ENCODE measurements at places on chromosomes 6 and 20. TPM values are rescaled to one million over a fixed set of nuclear protein-coding genes. Genes with fewer than 3 reads are reported as not detected.

DNA sequence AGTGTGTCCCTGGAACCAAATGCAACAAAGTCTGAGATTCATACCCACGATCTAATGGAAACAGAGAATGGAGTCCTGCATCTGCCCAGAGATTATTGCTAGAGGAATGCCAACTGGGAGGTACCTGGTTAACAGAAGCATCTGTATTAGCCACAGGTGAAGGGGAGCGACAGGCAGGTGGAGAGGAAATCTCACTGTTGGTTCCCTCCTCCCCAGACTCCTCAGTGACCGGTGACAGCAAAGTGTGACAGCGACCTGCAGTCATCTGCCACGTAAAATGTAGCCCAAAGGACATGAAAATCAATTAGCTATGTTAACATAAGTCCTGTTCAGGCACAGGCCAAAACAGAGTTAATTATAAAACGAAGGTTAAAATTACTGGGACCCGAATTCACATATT lies 336.6 kb downstream of the SYNE1 start:
- DNase-seq = no peak

GRCh38 chr20:49863666-49864065 lies 51.0 kb downstream of the SLC9A8 start:
- DNase-seq = no peak

DNA sequence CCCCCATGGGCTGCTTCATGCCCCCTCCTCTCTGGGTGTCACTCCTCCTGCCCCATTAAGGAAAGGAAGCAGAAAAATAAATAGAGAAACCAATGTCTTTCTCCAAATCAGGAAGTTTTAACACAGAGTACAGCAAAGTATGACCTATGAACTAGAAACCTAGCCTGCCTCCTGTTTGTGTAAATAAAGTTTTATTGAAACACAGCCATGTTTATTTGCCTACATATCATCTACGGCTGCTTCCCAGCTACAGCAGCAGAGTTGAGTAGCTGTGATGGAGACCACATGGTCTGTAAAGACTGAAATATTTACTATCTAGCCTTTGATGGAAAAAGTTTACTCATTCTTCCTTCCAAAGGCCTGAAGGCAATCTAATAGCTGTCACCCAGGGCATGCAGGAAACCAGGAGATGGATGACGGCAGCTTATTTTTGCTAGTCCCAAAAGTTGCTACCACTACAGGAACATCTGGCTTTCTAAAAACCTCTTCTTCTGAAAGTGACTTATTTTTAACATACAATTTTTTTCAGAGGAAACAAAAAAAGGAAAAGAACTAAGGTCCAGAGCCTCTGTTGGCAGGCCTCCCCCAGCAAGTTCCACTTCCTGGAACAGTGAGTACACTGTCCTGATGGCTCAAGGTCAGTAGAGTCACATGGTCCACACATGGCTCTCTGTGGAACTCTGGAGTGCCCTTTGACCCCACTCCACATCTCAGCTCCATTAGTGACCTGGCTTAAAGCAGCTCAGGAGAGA lies 287.8 kb downstream of the PTPRT start:
- DNase-seq = no peak

GRCh38 chr20:18288749-18289267 lies 481 bp downstream of the ZNF133 start:
- DNase-seq = no peak

PNLDC1 gene
- total RNA-seq = not detected

FAM83D gene
- 11.4 TPM for total RNA-seq

DNA sequence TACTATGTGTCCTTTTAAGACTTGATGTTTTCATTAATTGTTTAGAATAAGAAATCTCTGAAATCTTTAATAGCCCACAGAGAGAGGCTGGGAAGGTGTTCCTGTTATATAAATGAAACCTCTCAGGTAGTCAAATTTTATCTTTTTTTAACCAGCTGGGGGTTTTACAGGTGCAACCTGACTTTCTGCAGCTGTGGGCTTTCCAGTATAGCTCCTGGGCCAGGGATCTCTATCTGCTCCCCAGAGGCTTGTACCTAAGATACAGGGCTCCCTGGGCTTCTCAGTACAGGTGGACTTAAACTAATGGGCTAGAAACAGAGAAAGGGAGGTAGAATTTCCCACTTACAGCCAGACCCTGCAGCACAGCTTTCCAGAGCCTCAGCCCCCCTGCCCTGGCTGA lies 49.4 kb downstream of the HLA-C start:
- DNase-seq = no peak

- no peak for DNase-seq
Measured at GRCh38 chr20:9258901-9259300, 190.0 kb downstream of the PLCB4 start.

OOEP gene
- not detected for total RNA-seq

- DNase-seq = no peak
Measured at GRCh38 chr6:146028252-146028795, 538 bp upstream of the GRM1 start.

DNA sequence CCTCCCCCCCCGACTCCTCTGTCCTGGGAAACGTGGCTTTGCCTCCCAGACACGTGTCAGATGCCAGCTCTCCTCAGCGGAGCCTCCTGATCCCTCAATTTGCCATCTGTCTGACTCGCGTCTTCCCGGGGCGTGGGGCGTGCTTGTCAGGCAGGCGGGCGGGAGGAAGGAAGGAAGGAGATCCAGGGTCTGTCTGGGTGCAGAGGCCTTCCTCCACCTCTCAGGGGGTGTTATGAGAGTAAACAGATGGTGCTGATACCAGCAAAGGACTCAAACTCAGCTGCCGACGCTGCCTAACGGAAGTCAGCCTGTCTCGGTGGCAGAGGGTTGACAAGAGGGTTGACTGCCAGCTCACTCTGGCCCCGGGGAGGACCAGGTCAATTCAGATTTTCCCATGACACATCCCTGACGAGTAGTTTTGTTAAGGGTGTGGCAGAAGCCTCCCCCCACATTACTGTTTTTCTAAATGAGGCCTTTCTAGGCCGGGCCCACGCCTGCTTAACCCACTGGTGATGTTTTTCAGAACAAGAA lies 17.0 kb downstream of the UQCC2 start:
- DNase-seq = no peak

GRCh38 chr6:26097268-26097875 lies 10.1 kb downstream of the HFE start:
- DNase-seq = peak; percentile 25

- DNase-seq = no peak
Measured at GRCh38 chr20:49889001-49889934, 26.1 kb downstream of the SPATA2 start.

DNA sequence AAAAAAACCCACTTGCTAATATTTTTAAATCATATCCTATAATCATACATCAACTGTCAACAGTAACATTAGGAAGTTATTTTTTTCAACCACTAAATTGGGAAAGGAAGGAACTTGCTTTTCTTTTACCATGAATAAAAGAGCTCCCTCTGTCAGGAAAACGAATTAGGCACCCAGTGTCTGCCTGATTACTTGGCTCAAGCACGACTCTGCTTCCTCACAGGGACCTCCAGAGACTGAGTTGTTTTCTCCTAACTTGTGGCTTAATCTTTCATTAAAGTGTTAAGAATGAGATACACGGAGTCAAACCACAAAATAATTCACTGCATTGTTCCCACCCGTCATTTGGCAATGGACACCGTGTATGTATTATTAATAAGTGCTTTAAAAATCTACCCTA lies 1405.1 kb upstream of the EYS start:
- DNase-seq = no peak

GRCh38 chr6:2919401-2919800 lies 16.3 kb upstream of the SERPINB9 start:
- DNase-seq = no peak

- DNase-seq = no peak
Measured at GRCh38 chr6:137552809-137553208, 58.6 kb upstream of the OLIG3 start.

HLA-DRB1 gene
- total RNA-seq = 10.2 TPM

HRH3 gene
- 0.16 TPM for total RNA-seq

- no peak for DNase-seq
Measured at GRCh38 chr20:31577194-31577593, 27.9 kb upstream of the ID1 start.

- DNase-seq = no peak
Measured at GRCh38 chr6:152298055-152298647, 339.0 kb downstream of the SYNE1 start.

MPIG6B gene
- 0.32 TPM for total RNA-seq

DNA sequence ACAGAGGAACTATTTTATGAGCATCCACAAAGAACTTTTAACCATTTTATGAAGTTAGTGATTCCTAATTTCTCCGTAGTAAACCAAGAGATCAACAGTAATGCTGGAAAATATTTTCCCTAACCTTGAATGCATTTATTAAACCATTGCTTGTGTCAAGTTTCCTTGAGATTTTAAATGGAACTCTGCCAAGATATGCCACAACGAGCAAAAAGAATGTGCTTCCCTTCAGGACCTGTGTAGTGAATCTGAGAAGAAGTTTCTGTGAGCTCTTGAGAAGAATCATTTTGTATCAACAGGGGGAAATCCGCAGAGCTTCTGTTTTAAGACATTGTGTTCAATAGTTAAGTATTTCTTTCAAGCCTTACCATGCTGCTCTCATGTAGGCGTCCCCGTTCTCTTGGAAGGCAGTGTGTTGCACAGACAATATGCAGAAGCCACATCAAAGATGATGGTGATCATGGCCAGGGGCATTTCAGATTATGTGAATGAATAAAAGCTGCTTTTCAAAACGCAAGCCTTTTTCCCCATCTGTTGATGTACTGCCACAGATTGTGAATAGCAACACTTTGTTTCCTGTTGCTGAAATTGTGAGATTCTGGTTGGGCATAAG lies 439.8 kb downstream of the BMP2 start:
- DNase-seq = no peak

DNA sequence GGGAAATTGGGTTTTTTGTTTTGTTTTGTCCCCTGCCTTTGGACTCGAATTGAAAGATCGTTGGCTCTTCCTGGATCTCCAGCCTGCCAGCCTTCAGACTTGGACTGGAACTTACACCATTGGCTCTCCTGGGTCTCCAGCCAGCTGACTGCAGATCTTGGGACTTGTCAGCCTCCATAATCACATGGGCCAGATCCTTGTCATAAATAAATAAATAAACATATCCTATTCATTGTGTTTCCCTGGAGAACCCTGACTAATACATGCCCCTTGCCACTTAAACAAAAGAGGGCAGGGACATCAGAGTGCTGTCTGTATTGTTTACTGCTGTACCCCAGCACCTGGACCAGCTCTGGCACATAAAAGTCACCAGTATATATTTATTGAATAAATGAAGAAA lies 101.5 kb downstream of the CAP2 start:
- no peak for DNase-seq

GRCh38 chr20:57282670-57283361 lies 16.4 kb upstream of the BMP7 start:
- DNase-seq = no peak

C6orf132 gene
- 2.7 TPM for total RNA-seq

NFATC2 gene
- total RNA-seq = 8.8 TPM

GRCh38 chr6:7896465-7896987 lies 14.1 kb downstream of the TXNDC5 start:
- no peak for DNase-seq

GRCh38 chr6:107717781-107718180 lies 106.3 kb downstream of the SCML4 start:
- DNase-seq = no peak

DNA sequence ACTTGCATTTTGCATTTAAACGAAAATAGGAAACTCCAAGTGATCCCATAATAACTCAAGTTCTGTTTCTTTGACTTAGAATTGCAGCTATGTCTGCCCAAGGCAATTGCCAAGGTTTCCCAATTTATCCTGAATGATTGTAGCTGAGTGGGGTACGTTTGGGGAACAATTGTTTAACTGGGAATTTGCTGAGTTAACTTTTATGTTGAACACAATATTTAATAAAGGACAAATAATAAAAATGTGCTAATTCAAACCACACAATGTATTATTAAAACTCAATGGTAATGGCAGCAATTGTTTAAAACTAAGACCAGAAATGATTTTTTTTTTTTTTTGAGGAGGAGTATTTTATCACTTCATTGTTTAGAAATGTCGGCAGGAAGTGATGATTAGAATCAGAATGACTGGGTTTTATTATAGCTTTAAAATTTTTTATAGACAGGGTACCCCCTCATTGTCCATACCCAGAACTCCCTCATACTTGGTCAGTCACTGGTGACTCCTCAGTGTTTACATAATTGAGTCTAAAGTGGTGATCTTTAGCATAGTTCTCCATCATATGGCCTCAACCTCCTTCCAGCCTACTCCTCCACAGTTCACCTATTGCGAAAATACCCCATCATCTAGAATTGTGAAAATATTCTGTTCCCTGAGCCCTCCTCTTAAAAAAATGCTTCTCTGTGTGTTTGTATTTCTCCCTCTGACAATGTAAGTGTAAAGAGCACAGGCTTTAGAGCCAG lies 389.2 kb upstream of the CITED2 start:
- no peak for DNase-seq

- DNase-seq = no peak
Measured at GRCh38 chr6:151974061-151974617, 166.7 kb downstream of the ESR1 start.

HS3ST5 gene
- total RNA-seq = 3.7 TPM

DNA sequence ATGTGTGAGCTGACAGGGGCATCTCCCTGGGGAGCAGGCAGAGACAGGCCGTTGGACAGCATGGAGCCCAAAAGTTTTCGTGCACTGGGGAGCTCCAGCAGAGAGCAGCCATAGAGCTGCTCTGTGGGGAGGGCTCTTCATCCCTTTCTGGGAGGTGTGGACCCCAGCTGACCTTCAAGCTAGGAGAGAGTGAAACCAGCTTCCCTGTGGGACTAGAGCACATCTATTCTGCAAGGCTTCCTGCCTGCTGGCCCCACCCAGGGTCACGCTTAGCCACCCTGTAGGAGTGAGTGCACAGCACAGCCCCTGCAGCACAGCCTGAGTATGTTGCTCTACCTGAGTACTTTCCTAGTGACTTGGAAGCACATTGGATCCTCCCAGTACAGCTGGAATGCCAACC lies 183.3 kb downstream of the BCKDHB start:
- DNase-seq = no peak

GRCh38 chr6:163398115-163398514 lies 16.4 kb upstream of the QKI start:
- DNase-seq = no peak

GRCh38 chr20:9600562-9600961 lies 86.2 kb downstream of the LAMP5 start:
- no peak for DNase-seq

TNFRSF6B gene
- total RNA-seq = 0.42 TPM

- no peak for DNase-seq
Measured at GRCh38 chr6:88535306-88535705, 369.2 kb upstream of the CNR1 start.

- DNase-seq = no peak
Measured at GRCh38 chr6:106390088-106390487, 29.6 kb downstream of the CRYBG1 start.

GABRR2 gene
- 1.1 TPM for total RNA-seq

PRICKLE4 gene
- total RNA-seq = 3.1 TPM

- no peak for DNase-seq
Measured at GRCh38 chr20:57179265-57179664, 87.2 kb downstream of the BMP7 start.

GRCh38 chr6:167507376-167507945 lies 182.6 kb downstream of the TTLL2 start:
- no peak for DNase-seq

DNA sequence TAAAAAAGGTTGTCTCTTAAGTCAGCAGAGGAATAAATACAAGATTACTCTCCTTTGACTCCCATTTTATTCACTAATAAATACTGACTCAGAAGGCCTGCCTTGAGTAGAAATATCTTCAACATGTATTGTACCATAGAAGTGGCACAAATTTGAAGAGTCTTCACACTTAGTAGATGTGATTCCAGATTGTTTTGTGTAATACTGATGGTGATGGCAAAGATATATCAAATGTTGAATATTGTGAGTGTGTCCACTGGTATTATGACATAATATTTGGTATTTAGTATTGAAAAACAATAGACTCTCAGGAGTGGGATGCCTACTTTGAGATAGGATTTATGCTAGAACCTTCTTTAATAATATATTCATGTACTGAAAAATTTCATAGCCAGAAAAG lies 7.0 kb downstream of the ADGRB3 start:
- no peak for DNase-seq

OXT gene
- total RNA-seq = not detected

Measured in urinary bladder (tissue), 4 donors.